ENCODE measurements at places on chromosomes 13 and 19.

- no peak for DNase-seq
Measured at GRCh38 chr19:27733551-27734266, 1479.2 kb downstream of the UQCRFS1 start.

GRCh38 chr13:30803749-30804148 is 68.4 kb downstream of the ALOX5AP start:
- DNase-seq, result no peak

DNA sequence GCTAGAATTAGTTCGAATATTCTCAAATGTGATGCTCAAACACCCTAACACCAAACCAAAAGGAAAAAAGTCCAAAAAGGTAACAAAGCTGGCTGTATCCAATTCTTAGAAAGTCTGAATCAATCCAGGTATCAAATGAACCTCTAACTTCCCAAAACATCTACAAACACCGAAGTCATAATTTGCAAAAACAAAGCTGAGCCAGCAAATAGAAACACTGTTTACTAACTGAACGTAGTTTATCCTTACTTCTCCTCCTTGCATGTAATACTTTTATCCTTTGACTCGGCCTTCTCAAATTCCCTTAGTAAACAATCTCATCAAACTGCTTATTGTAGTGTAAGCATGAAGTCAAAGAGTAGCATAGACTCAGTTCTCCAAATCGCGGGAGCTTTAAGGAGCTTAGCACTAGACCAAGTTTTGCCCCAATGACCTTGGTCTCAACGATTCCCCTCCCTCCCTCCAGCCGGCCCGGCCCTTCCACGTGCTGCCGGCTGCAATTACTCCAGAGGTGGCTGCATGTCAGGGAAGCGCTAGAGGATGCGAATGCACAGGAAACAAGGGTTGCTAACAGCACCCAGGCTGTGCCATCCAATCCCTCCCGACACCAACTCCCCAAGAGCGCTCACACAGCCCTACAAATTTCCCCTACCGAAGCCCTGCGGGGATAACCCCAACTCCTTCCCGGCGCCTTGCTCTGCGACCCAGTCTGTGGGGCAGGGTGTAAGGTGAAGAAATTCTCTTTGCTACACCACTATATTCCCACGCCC is 693 bp downstream of the XPO4 start:
- DNase-seq, result no peak

GRCh38 chr13:41492432-41493260 is 35.3 kb downstream of the RGCC start:
- DNase-seq, result peak; percentile 82

DNA sequence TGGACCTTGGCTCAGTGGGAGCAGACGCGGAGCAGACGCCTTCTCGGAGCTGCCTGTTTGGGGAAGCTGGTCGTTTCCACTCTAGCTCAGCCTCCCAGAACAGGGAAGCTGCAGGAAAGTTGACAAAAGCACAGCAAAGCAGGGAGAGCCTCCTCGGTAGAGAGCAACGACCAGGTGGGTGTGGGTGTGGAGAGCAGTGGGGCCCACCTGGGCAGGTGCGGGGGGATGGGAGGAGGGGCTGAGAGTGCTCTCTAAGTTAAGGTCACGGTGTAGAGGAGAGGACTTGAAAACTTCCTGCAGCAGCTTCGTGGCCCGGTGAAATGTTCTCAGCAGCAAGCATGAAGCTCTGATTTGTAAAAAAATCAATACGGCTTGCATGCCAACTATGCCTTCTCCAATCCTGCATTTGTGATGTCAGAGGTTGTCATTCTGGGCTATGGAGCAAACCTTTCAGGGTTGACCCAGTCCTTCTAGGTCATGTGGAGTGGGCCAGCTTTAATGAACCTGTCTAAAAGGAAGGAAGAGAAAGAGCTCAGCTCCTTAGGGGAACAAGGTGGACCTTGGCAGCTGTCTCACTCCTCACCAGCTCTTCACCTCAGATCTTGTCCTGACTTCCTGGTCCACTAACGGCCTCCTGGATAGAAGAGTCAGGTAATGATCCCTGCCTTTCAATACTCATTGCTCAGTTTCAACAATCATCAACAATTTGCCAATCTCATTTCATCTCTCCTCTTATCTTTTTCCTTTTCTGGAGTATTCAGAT is 85.8 kb upstream of the UBL3 start:
- DNase-seq, result no peak

- DNase-seq, result peak; percentile 71
Measured at GRCh38 chr13:99371956-99372355, 64.8 kb upstream of the GPR183 start.

GRCh38 chr19:862581-863314 is 3.3 kb downstream of the CFD start:
- peak; percentile 53 for DNase-seq

Data from CD4-positive, alpha-beta T cell treated with Interleukin-4 for 4 hours (primary cell).